ENCODE measurements at places on chromosomes 5 and 9.

DNA sequence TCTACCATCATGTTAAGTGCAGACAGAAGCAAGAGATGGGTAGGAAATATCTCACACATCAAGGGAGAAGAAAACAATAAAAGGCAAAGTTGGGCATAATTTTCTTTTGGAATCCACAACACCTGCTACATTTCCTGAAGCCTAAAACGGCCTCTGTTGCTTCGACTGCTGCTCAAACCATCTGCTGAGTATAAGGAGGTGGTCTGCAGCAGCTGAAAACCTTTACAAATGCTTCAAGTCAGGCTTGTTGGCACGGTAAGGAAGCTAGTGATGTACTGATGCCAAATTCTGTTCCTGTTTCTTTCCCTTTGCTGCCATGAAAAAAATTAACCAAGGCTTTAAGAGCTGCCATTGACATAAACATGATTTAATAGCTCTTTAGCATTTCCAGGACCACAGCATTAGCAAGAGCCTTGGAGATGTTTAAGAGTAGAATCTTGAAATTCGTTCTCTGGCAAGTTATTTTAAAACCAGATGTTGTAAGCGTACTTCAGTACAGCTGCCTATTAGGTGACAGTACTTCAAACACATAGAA is 75.6 kb downstream of the DMRTA1 start:
- DNase-seq = no peak

DNA sequence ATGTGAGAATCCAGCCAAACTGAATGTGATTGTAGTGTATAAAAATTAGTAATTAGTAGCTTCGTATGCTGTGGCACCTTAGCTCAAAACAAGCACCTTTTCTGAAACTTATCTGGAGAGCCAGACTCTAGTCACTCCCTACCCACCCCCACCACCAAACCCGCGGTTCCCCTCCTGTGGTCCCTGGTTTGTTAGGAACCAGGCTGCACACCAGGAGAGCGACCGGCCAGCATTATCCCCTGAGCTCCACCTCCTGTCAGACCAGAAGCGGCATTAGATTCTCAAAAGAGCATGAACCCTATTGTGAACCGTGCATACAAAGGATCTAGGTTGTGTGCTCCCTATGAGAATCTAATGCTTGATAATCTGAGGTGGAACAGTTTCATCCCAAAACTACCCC is 498.6 kb downstream of the CHSY3 start:
- DNase-seq = no peak

DNA sequence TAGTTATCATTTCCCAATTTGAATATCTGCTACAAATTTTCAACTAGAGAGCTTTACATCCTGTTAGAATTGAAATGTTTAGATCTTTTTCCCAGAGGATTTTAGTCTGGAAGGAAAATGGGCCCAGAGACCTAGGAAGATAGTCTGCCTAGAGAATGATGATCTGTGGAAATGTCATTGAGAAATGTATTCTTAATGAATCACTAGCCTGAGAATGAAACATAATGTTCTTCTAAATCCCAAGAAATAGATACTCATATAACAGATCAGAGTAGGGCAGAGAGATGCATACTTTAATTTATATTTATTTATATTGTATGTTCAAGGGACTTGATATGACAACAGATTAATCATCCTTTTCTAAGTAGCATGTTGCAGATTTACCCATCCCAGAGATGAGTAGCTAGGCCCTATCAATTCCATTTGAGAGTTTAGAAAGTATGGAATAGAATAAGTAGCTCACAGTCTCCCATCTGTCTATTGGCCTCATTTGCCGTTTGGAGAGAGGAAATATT is 25.1 kb upstream of the SLC44A1 start:
- no peak for DNase-seq

DNA sequence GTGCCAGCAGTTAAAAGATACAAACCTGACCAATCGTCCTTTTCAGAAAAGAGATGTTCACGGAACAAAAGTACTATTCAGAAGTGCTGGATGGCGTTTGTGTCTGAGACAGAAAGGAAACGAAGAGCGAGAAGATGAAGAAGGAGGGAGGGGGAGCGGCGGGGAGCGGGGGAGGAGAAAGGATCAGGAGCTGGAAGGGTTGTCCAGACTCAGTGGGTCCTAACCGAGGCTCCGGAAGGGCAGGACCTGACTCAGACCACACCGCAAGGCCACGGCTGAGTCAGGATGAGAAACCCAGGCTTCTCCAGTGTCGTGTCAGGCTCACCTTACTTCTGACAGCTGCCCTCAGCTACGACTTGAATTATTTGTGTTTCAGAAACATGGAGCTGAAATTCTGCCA is 46.2 kb downstream of the PAX5 start:
- no peak for DNase-seq

GRCh38 chr9:9100070-9100469 is 1300.5 kb upstream of the DMAC1 start:
- DNase-seq = no peak

- DNase-seq = no peak
These were observed 356.8 kb downstream of the ADGRV1 start for GRCh38 chr5:90915393-90915792.

All from effector memory CD4-positive, alpha-beta T cell (primary cell).